H9 (cell line): ENCODE measurements at places on chromosomes 6 and 20. TPM values are rescaled to one million over a fixed set of nuclear protein-coding genes. Genes with fewer than 3 reads are reported as not detected.

GRCh38 chr6:14524319-14524718, 406.7 kb downstream of the CD83 start:
- DNase-seq: no peak

DNA sequence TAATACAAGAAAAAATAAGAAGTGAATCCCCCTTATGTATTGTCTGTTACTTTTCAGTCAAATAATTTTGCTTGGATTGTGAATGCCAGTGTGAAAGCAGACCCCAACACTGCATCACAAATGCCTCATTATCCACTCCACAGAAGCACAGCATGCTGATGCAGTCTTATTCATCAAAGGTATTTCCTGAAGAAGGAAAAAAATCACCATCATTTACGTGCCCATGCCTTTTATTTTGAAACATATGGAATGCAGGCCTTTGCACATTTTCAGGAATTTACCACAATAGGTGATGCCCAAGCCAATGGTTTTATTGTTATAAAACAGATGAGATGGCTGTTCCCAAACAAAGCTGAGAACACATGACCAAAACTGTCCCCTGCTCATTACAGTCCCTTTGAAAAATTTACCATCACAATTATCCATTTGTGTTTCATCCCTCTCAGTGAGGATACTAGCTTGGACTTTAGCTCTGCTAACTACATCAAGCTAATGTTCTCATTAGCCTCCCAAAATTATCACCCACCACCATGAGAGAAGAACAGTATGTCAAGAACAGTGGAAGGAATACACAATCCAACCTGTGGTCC, 180.6 kb upstream of the HTR1E start:
- peak; percentile 31 for DNase-seq

GRCh38 chr6:47094241-47094925, 52.3 kb upstream of the ADGRF1 start:
- DNase-seq: no peak

The RIMS1 gene
- total RNA-seq: 0.83 and 1.2 TPM in 2 replicates

DNA sequence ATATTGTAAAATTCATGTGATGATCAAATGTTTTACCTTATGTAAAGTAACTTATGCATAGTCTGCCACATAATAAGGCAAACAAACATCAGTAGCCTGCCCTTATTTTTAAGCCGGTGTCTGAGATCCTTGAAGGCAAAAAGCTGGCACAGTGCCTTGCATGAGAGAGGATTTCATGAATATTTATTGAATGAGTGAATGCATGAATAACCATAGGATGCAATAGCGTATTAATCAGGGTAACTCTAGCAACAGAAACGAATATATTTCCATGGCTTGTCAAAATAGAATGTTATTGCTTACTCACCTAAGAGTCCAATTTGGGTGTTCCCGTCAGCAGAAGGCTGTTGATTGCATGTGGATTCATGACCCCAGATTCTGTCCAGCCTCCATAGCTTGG, 34.9 kb downstream of the BTBD3 start:
- DNase-seq: no peak

- no peak for DNase-seq
Measured at GRCh38 chr6:55897346-55897745, 22.0 kb upstream of the BMP5 start.

The SUMO4 gene
- 0.77 and 1.5 TPM in 2 replicates for total RNA-seq

The LY6G5B gene
- total RNA-seq: 21.3 and 21.6 TPM in 2 replicates

- DNase-seq: no peak
Measured at GRCh38 chr6:17385660-17386059, 7.7 kb upstream of the CAP2 start.

The KCNK5 gene
- total RNA-seq: 30.0 and 31.8 TPM in 2 replicates

The EBF4 gene
- 3.9 and 4.3 TPM in 2 replicates for total RNA-seq

- DNase-seq: no peak
Measured at GRCh38 chr20:5364997-5365597, 48.3 kb upstream of the PROKR2 start.

GRCh38 chr20:17525650-17526049, 5.5 kb downstream of the BFSP1 start:
- DNase-seq: peak; percentile 74

DNA sequence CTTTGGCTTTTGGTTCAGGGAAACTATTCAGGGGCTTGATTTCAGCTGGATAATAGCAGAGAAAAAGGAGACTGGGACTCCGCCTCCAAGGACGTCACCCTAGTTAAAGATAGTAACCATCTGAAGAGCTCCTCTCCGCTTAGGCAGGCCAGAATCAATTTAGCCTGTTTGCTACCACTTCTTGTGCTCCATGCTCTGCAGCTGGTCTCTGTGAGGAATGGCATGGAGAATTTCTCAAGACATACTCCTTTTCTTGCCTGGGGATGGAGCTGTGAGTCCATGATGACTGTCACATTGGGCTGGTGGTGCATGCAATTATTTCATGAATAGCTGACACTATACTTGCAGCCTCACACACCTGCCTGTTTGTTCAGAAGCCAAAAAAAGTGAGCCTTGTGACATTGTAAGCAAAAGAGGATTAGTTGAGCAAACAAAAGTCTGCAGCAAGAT, 61.4 kb downstream of the TXLNB start:
- no peak for DNase-seq

- DNase-seq: no peak
Measured at GRCh38 chr6:47353871-47354270, 44.2 kb upstream of the TNFRSF21 start.

The HDGFL1 gene
- not detected in 2 replicates for total RNA-seq

DNA sequence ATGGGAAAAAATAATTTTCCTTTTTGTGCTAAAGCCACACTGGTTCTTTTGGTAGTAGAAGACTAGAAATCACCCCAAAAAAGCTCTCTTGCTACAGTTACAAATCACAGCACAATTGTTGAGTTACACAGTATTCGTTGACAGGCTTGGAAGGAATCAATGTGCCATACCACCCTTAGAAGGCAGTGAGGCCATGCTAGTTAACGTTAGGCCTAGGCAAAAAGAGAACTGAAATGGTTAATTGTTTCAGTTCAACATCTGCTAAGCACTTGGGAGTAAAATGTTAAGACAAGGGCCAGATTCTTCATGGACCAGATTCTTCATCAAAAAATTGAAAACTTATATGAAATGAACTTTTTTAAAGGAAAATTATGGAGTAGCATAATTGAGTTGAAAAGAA, 626.2 kb downstream of the UTRN start:
- DNase-seq: no peak

The CCM2L gene
- total RNA-seq: 4.6 and 5.2 TPM in 2 replicates

- no peak for DNase-seq
Measured at GRCh38 chr20:47953471-47953870, 168.2 kb upstream of the SULF2 start.

The SLC22A2 gene
- 0.86 and 1.0 TPM in 2 replicates for total RNA-seq
